Esophagus muscularis mucosa (tissue), 4 donors: ENCODE measurements at places on chromosomes 2 and 18. TPM values are rescaled to one million over a fixed set of nuclear protein-coding genes. Genes with fewer than 3 reads are reported as not detected.
A peak's percentile ranks its signal among the peaks of the same experiment; 100 is the strongest.

RFTN2 gene
- 5.8 TPM for total RNA-seq

PID1 gene
- total RNA-seq, result 48.2 TPM

CFC1 gene
- not detected for total RNA-seq

CAPN14 gene
- total RNA-seq, result not detected

HOXD4 gene
- total RNA-seq, result 2.8 TPM

IL18R1 gene
- total RNA-seq, result 11.8 TPM

MAB21L4 gene
- 0.83 TPM for total RNA-seq

IL1R2 gene
- total RNA-seq, result 56.2 TPM

IL1A gene
- not detected for total RNA-seq

DTNA gene
- 264 TPM for total RNA-seq

UGT1A4 gene
- total RNA-seq, result not detected

- H3K4me3 ChIP-seq, result no peak overlapping the region
- no peak overlapping the region for H3K27ac ChIP-seq
Measured at GRCh38 chr2:60806988-60807681, 51.1 kb downstream of the PAPOLG start.

DNA sequence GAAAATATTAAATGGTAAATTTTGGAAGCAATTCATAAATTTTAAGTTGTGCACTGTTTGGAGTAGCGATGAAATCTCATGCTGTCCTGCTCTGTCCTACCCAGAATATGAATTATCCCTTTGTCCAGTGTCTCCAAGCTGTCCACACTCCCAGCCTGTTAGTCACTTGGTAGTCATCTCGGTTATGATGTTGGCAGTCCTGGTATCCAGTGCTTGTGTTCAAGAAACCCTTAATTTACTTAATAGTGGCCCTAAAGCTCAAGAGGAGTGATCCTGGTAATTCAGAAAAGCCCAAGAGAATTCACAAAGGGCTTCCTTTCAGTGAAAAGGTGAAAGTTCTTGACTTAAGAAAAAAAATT is 71.8 kb upstream of the STAM2 start:
- no peak for DNase-seq
- H3K4me1 ChIP-seq, result peaks cover 8% of the 10 kb centered on the region
- H3K36me3 ChIP-seq, result no peaks in the 10 kb centered on the region
- H3K4me3 ChIP-seq, result no peak overlapping the region
- H3K27ac ChIP-seq, result no peak overlapping the region

DNA sequence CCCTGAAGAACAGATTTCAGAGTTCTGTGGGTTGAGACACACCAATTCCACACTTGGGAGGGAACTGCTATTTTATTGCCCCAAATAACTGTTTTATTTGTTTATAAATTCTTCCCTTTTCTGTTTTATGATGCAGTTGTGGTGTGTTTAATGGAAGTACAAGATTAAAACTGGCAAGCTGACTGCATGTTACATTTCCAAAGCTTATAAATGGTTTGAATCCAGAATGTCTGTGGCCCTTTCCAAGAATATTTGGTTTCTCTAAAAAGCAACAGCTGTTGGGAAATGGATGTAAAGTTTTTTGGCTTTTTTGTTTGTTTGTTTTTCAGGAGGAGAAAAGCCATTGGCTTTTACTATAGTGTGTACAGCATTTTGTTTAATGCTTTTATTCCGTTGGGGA is 234.5 kb downstream of the MTX2 start:
- no peaks in the 10 kb centered on the region for H3K27me3 ChIP-seq
- H3K36me3 ChIP-seq, result no peaks in the 10 kb centered on the region
- no peaks in the 10 kb centered on the region for H3K4me1 ChIP-seq
- H3K27ac ChIP-seq, result no peak overlapping the region

DNA sequence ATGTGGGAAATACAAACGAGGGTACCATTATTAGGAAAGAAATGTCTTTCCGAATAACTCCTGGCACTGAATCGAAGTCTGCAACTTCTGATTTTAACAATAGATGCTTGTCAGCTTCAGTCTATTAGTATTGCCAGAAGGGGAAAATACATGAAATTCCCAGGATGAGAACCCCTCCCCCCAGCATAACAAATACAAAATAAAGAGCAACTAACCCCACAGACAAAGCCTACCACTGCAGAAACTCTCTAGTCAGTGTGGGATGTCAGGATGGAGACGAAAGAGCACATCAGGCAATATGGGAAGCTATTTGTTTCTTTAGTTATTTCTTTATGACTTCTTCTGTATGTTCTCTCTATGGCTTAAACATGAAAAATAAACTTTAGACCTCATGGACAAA is 365.0 kb upstream of the CDH2 start:
- H3K36me3 ChIP-seq, result no peaks in the 10 kb centered on the region
- DNase-seq, result no peak
- H3K27ac ChIP-seq, result no peak overlapping the region

DNA sequence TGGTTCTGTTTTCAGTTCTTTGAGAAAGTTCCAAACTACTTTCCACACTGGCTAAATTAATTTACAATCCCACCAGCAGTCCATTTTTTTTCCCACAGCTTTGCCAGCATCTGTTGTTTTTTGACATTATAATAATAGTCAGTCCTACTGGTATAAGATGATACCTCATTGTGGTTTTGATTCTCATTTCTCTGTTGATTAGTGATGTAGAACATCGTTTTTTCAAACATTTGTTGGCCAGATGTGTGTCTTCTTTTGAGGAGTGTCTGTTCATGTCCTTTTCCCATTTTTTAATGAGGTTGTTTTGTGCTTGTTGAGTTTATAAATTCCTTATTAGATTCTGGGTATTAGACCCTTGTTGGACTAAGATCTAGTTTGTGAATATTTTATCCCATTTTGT is 376.8 kb upstream of the NT5C1B start:
- no peaks in the 10 kb centered on the region for H3K27me3 ChIP-seq
- no peak overlapping the region for H3K4me3 ChIP-seq
- DNase-seq, result no peak
- no peaks in the 10 kb centered on the region for H3K4me1 ChIP-seq
- no peak overlapping the region for H3K27ac ChIP-seq

- no peak overlapping the region for H3K27ac ChIP-seq
- no peak for DNase-seq
- H3K36me3 ChIP-seq, result no peaks in the 10 kb centered on the region
- peaks cover 14% of the 10 kb centered on the region for H3K27me3 ChIP-seq
- no peak overlapping the region for H3K4me3 ChIP-seq
Measured at GRCh38 chr2:176582176-176582575, 312.9 kb downstream of the MTX2 start.

DNA sequence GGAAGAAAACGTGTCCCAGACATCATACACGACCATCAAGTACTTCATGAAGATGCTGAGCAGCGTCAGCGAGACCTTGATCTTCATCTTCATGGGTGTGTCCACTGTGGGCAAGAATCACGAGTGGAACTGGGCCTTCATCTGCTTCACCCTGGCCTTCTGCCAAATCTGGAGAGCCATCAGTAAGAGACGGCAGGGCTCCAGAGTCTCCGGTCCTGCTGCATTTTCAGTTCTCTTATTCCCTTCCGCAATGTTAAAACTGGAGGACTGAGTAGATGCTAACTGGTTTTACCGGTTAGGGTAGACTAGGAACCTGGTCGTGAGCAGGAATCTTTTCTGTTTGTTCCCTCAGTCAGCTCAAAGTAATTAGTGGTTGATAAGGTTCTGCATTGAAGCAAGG is 32.3 kb downstream of the SLC9A4 start:
- no peaks in the 10 kb centered on the region for H3K4me1 ChIP-seq
- DNase-seq, result peak; percentile 89
- no peak overlapping the region for H3K4me3 ChIP-seq
- H3K36me3 ChIP-seq, result no peaks in the 10 kb centered on the region
- H3K27ac ChIP-seq, result no peak overlapping the region
- no peaks in the 10 kb centered on the region for H3K27me3 ChIP-seq

GRCh38 chr2:186714611-186715010 is 20.8 kb downstream of the FAM171B start:
- H3K27me3 ChIP-seq, result no peaks in the 10 kb centered on the region
- no peak overlapping the region for H3K4me3 ChIP-seq
- no peaks in the 10 kb centered on the region for H3K4me1 ChIP-seq
- H3K36me3 ChIP-seq, result no peaks in the 10 kb centered on the region
- no peak overlapping the region for H3K27ac ChIP-seq
- no peak for DNase-seq

- DNase-seq, result no peak
- H3K27ac ChIP-seq, result peak overlapping the region; percentile 44
- no peaks in the 10 kb centered on the region for H3K36me3 ChIP-seq
- peak overlapping the region; percentile 52 for H3K4me3 ChIP-seq
Measured at GRCh38 chr2:5697562-5697961, 5.4 kb downstream of the SOX11 start.

- H3K27me3 ChIP-seq, result no peaks in the 10 kb centered on the region
- no peak overlapping the region for H3K27ac ChIP-seq
- no peaks in the 10 kb centered on the region for H3K36me3 ChIP-seq
- no peak for DNase-seq
Measured at GRCh38 chr18:3703732-3704176, 253.8 kb downstream of the TGIF1 start.

DNA sequence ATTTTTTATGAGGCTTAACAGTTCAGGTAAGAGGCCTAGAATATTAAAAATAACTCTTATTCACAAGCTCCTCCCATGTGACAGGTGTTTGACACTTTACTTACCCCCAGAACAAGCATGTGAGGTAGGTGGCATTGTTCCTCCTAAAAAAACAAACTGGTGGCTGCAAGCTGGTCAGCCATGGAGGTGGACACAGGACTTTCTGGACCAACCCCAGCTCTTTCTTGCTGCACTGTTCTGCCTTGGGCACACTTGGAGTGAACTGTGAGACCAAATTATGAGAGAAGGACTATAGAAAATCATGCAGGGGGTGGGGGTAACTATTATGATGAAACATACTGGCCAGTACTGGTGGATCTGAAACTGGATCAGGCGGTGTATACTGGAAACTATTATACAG is 56.6 kb downstream of the PTPRM start:
- DNase-seq, result peak; percentile 47
- no peak overlapping the region for H3K27ac ChIP-seq
- H3K36me3 ChIP-seq, result no peaks in the 10 kb centered on the region
- H3K4me1 ChIP-seq, result peaks cover 53% of the 10 kb centered on the region
- H3K4me3 ChIP-seq, result no peak overlapping the region
- no peaks in the 10 kb centered on the region for H3K27me3 ChIP-seq

- H3K27ac ChIP-seq, result no peak overlapping the region
- H3K36me3 ChIP-seq, result no peaks in the 10 kb centered on the region
- no peaks in the 10 kb centered on the region for H3K27me3 ChIP-seq
Measured at GRCh38 chr18:72727776-72728175, 140.0 kb downstream of the NETO1 start.

- no peaks in the 10 kb centered on the region for H3K27me3 ChIP-seq
- H3K4me3 ChIP-seq, result no peak overlapping the region
- H3K4me1 ChIP-seq, result no peaks in the 10 kb centered on the region
Measured at GRCh38 chr2:215260097-215260677, 51.7 kb upstream of the ATIC start.

- peaks cover 7% of the 10 kb centered on the region for H3K4me1 ChIP-seq
- no peak overlapping the region for H3K4me3 ChIP-seq
- no peaks in the 10 kb centered on the region for H3K36me3 ChIP-seq
- no peak overlapping the region for H3K27ac ChIP-seq
Measured at GRCh38 chr2:14944562-14945346, 312.2 kb downstream of the LRATD1 start.

DNA sequence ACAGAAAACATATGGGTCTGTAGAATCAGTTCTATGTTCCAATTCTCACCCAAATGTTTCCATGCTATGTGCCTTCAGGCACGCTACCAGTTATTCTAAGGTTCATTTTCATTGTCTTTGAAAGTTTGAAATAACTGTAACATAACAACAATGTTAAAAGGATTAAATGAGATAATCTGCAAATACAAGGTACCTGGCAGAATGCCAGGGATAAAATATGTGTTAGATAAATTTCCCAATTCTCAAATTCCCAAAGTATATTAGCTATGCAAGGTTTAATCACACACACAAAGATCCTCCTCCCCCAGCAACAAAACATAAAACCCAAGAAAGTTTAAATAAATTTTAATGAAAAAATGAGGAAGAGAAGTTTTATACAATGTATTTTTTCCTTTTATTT is 261.2 kb downstream of the LRP1B start:
- H3K36me3 ChIP-seq, result no peaks in the 10 kb centered on the region
- H3K27me3 ChIP-seq, result no peaks in the 10 kb centered on the region
- no peaks in the 10 kb centered on the region for H3K4me1 ChIP-seq
- H3K4me3 ChIP-seq, result no peak overlapping the region

GRCh38 chr18:73409242-73409641 is 541.5 kb upstream of the NETO1 start:
- DNase-seq, result no peak
- no peak overlapping the region for H3K27ac ChIP-seq
- H3K4me1 ChIP-seq, result no peaks in the 10 kb centered on the region
- H3K36me3 ChIP-seq, result no peaks in the 10 kb centered on the region
- H3K4me3 ChIP-seq, result no peak overlapping the region
- H3K27me3 ChIP-seq, result no peaks in the 10 kb centered on the region

- H3K36me3 ChIP-seq, result no peaks in the 10 kb centered on the region
- H3K4me1 ChIP-seq, result no peaks in the 10 kb centered on the region
- DNase-seq, result no peak
- H3K27me3 ChIP-seq, result no peaks in the 10 kb centered on the region
- no peak overlapping the region for H3K4me3 ChIP-seq
Measured at GRCh38 chr2:11903085-11903606, 156.7 kb downstream of the LPIN1 start.

DNA sequence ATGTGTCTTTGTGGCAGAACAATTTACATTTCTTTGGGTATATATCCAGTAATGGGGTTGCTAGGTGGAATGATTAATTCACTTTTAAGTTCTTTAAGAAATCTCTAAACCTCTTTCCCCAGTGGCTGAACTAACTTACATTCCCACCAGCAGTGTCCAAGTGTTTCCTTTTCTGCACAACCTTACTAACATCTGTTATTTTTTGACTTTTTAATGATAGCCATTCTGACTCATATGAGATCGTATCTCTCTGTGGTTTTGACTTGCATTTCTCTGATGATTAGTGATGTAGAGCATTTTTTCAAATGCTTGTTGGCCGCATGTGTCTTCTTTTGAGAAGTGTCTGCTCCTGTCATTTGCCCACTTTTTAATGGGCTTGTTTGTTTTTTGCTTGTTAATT is 43.1 kb upstream of the PTH2R start:
- no peak overlapping the region for H3K4me3 ChIP-seq
- no peaks in the 10 kb centered on the region for H3K27me3 ChIP-seq
- no peak overlapping the region for H3K27ac ChIP-seq

- H3K27ac ChIP-seq, result no peak overlapping the region
- no peak for DNase-seq
- no peaks in the 10 kb centered on the region for H3K4me1 ChIP-seq
- H3K27me3 ChIP-seq, result no peaks in the 10 kb centered on the region
Measured at GRCh38 chr2:15662579-15662978, 70.9 kb downstream of the DDX1 start.
